ENCODE measurements at places on chromosomes 11 and 22.

DNA sequence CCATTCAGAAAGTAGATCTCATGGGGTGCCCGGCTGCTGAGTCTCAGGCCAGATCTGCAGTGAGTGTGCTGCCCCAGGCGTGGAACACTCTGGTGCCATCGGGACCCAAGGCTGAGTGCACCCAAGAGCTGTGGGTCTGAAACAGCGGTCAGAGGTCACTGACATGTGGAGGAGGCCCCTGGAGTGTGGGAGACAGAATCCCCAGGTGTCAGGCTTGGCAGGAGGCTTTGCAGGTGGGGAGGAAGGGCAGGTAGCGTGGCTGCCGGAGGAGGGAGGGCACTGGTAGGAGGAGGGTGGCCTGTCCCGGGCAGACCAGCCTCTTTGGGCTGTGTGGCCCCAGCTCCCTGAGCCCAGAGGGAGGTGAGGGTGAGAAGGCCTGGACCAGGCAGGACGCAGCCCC is 31.7 kb upstream of the KRTAP5-6 start:
- no peaks in the 10 kb centered on the region for H3K36me3 ChIP-seq
- H3K4me1 ChIP-seq, result no peaks in the 10 kb centered on the region
- H3K27ac ChIP-seq, result no peak overlapping the region
- no peak overlapping the region for H3K4me3 ChIP-seq
- no peak for DNase-seq

GRCh38 chr11:126930091-126930841 is 70.3 kb downstream of the KIRREL3 start:
- no peak overlapping the region for H3K4me3 ChIP-seq
- H3K27me3 ChIP-seq, result no peaks in the 10 kb centered on the region
- no peaks in the 10 kb centered on the region for H3K36me3 ChIP-seq
- DNase-seq, result no peak

DNA sequence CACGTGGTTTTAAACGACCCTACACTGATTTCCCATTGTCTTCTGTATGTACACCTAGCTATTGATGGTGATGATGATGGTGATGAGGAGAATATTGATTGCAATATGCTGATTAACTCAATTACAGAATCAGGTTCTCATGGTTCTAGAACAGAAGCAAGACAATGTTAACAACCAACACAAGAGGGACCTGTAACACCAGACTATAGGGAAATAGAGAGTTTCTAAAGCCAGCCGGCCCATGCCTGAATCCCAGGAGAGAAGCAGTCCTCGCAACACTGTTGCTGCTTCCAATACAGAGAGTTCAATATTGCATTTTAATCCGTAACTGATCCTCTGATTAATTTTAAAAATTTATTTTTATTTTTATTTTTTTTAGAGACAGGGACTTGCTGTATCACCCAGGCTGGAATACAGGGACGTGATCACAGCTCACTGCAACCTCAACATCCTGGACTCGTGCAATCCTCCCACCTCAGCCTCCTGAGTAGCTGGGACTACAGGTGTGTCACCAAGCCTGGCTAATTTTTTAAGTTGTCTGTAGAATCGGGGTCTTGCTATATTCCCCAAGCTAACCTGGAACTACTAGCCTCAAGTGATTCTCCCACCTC is 22.2 kb upstream of the UBASH3B start:
- no peaks in the 10 kb centered on the region for H3K27me3 ChIP-seq
- H3K27ac ChIP-seq, result no peak overlapping the region
- H3K36me3 ChIP-seq, result no peaks in the 10 kb centered on the region
- H3K4me1 ChIP-seq, result peaks cover 2% of the 10 kb centered on the region
- DNase-seq, result peak; percentile 29
- H3K4me3 ChIP-seq, result no peak overlapping the region

- peaks cover 9% of the 10 kb centered on the region for H3K4me1 ChIP-seq
- DNase-seq, result peak; percentile 52
- H3K4me3 ChIP-seq, result peak overlapping the region; percentile 82
- H3K36me3 ChIP-seq, result no peaks in the 10 kb centered on the region
These were observed 579 bp upstream of the RASD2 start for GRCh38 chr22:35539910-35540594.
